ENCODE measurements at places on chromosomes 1 and 21.

- no peak for DNase-seq
Measured at GRCh38 chr1:219582296-219582695, 30.6 kb downstream of the ZC3H11B start.

GRCh38 chr1:12708396-12709090, 7.4 kb upstream of the AADACL3 start:
- DNase-seq: no peak

- DNase-seq: no peak
Measured at GRCh38 chr1:14486401-14487201, 111.9 kb upstream of the KAZN start.

DNA sequence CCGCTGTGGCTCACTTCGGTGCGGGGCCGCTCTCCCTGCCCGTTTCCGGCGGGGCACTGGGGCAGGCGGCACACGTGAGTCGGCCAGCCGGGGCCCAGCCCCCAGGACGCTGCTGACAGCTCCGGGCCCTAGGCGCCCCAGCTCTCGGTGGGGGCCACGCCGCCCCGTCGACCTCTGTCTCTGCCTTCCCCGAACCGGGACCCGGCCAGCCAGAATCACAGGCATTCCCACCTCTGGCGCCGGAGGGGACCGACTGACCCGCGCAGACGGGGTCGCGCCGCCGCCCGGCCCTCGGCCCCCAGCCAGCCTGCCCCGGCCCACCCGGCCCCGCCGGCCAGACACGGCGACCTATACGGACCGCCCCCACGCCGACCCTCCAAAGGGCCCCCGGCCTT, 755 bp downstream of the SCMH1 start:
- peak; percentile 36 for DNase-seq

DNA sequence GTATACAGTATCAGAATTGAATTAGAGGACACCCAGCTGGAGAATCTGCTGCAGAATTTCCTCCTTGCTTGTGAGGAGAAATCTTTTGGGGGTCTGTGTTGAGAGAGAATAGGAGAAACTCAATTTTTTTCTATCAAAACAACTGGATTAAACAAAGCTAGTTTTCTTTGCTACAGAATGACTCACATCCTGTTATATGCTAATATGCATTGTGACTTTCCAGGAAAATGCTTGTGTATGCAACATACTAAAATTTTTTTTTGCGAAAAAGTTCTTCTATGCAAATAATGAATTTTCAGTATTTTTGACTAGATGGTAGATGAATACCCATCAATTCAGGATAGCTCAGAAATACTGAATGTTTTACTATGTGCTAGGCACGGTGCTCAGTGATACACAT, 2.2 kb downstream of the VAMP4 start:
- DNase-seq: no peak

DNA sequence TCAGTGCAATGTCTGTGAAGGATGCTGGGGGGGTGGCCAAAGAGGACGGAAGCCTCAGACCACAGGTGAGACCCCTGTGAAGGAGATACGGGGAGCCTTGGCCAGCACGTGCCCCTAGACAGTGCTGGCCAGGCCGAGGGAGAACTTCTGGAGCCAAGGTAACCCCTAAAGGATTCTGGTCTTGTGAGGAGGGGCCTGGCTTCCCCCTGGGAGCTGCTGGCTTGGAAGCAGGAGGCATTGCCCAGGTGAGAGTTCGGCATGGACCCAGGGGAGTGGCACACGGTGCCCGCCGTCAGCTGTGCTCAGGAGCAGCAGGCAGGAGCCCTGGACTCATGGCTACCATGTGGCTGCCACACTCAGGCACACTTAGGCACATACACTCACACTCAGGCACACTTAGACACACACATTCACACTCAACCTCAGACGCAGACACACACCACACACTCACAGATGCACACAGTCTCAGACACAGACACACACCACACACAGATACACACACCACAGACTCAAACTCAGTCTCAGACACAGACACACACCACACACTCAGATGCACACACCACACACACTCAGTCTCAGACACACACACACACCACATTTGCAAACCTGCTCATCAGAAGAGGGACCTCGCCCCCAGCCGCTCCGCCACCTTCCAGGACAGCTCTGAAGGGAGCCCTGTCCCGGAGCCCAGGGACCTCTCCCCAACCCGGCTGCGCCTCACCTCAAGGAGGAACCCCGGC, 1.1 kb upstream of the COL6A2 start:
- no peak for DNase-seq

DNA sequence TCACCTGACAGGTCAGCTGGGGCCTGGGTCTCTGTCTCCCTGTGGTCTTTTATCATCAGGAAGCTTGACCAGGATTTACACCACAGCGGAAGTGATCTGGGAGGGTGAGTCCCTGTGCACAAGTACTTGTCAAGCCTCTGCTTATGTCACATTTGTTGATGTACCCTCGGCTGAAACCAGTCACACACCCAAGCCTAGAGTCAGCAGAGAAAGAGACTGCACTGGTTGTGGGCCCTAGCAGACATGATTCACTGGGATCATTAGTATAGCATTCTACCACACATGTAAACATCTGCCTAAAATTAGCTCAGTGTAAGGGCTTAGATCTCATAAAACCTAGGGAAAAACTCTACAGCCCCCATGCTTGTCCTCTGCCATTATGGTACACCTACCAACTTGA, 79.3 kb upstream of the LAMC2 start:
- no peak for DNase-seq

- DNase-seq: no peak
Measured at GRCh38 chr1:221728037-221728505, 13.8 kb downstream of the DUSP10 start.

DNA sequence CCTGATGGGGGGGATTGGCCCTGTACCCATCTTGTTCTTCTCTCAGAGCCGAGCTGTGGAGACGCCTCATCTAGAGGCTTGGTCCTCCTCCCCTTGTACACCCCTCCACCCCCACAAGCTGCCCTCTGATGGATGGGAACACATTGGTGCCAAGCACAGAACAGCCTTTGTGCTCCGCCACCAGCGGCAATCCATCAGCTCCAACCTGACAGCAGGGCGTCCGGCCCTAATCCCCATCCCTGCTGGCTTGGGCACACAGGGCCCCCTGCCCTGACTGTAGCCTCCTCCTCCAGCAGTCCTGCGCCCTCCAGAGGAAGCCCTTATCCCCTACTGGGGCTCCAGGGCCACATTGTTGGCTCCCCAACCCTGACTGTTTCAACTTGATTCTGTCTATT, 3.8 kb upstream of the MYOG start:
- DNase-seq: no peak

GRCh38 chr1:20657024-20657423, 4.1 kb downstream of the DDOST start:
- DNase-seq: no peak

DNA sequence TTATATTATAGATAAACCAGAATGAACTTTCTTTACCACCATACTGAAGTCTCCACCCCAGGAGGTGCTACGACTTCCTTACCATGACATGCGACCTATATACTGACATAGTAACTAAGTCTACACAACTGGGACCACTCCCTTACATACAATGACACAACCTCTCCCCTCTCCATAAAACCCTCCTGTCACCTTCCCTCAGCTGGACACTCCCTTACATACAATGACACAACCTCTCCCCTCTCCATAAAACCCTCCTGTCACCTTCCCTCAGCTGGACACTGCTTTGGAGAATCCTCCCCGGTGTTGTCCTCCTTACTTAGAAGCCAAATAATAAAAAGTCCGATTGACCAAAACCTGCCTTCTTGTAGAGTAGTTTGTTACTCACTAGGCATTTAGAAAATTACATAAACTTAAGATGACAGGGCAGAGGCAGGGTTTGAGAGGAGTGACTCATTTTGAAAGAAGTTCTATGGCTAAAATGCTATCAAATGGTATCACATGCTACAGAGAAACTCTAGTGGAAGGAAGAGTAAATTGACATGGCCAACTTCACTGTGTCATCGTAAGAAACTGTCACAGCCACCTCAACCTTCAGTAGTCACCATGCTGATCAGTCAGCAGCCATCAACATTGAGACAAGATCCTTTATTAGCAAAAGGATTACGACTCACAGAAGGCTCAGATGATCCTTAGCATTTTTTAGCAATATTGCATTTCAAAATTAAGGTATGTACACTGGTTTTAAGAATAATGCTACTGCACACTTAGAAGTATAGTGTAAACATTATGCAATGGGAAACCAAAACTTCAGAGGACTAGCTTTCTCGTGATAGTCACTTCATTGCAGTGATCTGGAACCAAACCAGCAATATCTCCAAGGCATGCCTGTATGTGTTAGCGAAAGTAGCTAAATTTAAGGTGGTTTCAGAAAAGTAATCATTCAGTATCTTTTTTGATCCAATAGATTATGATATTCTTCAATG, 56.4 kb downstream of the AHCTF1 start:
- no peak for DNase-seq

- no peak for DNase-seq
Measured at GRCh38 chr1:23177031-23177430, 8.4 kb upstream of the LUZP1 start.

DNA sequence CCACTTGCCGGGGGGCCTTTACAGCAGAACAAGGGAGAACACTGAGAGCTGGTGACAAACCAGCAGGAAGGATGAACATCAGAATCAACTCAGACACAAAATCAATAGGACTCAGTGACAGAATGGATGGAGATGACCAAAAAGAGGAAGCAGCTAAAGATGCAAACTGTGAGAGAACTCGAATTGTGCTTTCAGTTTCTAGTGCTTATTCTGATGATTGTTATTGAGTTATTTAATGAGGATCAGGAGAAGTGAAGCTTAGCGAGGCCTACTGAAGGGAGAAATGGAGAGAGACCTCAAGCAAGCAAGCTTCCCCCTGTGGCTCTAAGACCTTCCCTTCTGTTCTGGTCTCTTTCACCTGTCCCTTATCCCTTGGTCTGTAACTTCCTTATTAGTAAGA, 30.3 kb upstream of the TMEM125 start:
- no peak for DNase-seq

GRCh38 chr1:228316589-228317387, 89.8 kb downstream of the TRIM11 start:
- DNase-seq: no peak

- no peak for DNase-seq
Measured at GRCh38 chr21:46038871-46039397, 57.4 kb downstream of the COL6A1 start.

- no peak for DNase-seq
Measured at GRCh38 chr21:44949779-44950198, 10.0 kb downstream of the SLX9 start.
